Esophagus squamous epithelium (tissue), 5 donors: ENCODE measurements at places on chromosomes 4 and X.

DNA sequence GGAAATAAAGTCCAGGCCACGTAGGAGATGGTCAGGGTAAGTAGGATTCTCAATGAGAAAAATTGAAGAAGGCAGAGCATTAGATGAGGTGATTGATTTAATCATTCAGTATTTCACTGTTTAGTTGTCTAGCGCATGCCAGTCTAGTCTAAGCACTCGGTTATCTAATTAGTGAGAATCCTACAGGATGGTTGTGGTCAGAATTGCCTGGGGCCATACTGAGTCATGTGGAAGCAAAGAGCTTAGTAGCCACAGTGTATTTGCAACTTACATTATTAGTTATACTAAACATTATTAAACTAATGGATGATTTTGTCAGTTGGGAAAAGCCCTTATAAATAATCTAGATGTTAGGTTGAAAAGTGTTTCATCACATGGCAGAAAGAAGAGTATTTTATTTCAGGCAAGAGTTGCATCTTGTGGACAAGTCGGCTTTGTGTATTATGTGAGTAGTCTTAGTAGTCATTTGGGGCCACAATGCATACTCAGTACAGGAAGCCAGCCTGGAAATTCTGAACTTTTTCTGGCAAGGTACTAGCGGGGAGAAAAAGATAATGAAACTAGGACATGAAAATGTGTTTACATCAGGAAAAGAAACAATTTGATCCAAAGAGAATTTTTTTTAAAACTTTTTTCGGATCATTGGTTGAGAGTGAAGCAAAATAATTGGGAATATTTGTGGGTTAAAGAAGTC is 31.9 kb downstream of the CPEB2 start:
- no peaks in the 10 kb centered on the region for H3K27me3 ChIP-seq
- no peaks in the 10 kb centered on the region for H3K36me3 ChIP-seq
- peaks cover 3% of the 10 kb centered on the region for H3K4me1 ChIP-seq
- peak overlapping the region; percentile 14 for H3K27ac ChIP-seq
- DNase-seq, result no peak

DNA sequence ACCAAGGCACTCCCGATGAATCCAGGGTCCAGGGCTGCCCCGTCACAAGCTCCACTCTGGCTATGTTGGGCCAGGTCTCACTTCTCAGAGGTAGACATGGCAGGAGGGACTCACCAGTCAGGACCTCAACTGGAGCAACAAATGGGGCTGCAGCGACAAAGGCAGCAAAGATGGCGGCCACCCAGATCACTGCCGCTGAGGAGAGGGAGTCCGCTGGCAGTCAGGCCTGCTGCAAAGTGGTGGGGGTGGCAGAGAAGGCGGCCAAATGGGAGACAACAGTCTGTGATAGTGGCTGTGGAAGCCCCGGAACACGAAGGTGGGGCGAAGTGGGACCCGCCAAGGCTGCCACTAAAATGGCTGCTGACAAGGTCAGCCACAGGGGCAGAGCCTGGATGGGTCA is 143.3 kb upstream of the RADX start:
- no peaks in the 10 kb centered on the region for H3K36me3 ChIP-seq
- H3K27me3 ChIP-seq, result no peaks in the 10 kb centered on the region
- H3K27ac ChIP-seq, result no peak overlapping the region
- no peak overlapping the region for H3K4me3 ChIP-seq
- no peaks in the 10 kb centered on the region for H3K4me1 ChIP-seq
- no peak for DNase-seq

DNA sequence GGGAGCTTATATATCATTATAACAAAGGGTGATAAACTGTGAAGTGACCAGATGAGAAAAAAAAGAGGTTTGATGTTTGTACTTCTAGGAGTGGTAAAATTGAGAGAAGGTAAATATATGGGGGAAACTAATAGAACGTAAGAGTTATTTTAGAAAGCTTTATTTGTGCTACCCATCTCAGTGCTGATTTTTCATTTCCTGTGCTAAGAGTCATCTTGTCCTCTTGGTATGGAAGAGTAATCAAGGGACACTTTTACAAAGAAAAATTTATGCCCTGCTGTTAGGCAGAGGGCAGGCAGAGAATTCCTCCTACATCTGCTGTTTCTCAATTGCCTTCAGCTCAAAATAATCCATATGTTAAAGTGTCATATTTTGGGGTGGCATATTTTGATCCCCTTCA is 49.6 kb upstream of the BMP2K start:
- no peak overlapping the region for H3K27ac ChIP-seq
- no peak for DNase-seq

GRCh38 chrX:8591501-8591900 is 126.9 kb downstream of the VCX3B start:
- no peaks in the 10 kb centered on the region for H3K36me3 ChIP-seq
- no peaks in the 10 kb centered on the region for H3K27me3 ChIP-seq
- no peak overlapping the region for H3K27ac ChIP-seq
- no peaks in the 10 kb centered on the region for H3K4me1 ChIP-seq
- no peak for DNase-seq

DNA sequence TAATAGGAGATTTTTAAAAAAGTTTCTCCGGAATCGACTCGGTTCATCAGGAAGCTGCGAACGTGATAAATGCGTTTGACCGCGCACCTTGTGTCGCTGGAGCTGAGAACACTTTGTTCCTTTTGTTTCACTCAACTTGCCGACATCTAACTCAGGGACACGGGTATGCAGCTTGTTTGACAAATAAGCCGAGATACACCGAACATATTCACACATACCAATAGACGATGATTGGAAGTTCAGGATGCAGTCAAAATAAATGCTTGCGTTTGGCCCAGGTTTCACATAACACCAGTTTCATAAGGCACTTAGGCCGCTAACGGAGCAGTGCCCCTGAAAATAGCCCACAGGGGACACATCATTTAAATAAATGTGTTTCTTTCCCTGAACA is 932 bp upstream of the SHISA3 start:
- no peak for DNase-seq
- no peaks in the 10 kb centered on the region for H3K36me3 ChIP-seq
- H3K4me3 ChIP-seq, result peak overlapping the region; percentile 71
- H3K27me3 ChIP-seq, result peaks cover 27% of the 10 kb centered on the region
- H3K27ac ChIP-seq, result no peak overlapping the region
- H3K4me1 ChIP-seq, result peaks cover 18% of the 10 kb centered on the region

GRCh38 chr4:156999175-156999517 is 27.5 kb upstream of the PDGFC start:
- no peaks in the 10 kb centered on the region for H3K27me3 ChIP-seq
- H3K27ac ChIP-seq, result no peak overlapping the region
- peaks cover 14% of the 10 kb centered on the region for H3K4me1 ChIP-seq
- no peak overlapping the region for H3K4me3 ChIP-seq
- no peaks in the 10 kb centered on the region for H3K36me3 ChIP-seq
- no peak for DNase-seq

- no peak for DNase-seq
- no peak overlapping the region for H3K4me3 ChIP-seq
- H3K27me3 ChIP-seq, result no peaks in the 10 kb centered on the region
Measured at GRCh38 chrX:100931218-100931924, 2.7 kb upstream of the XKRX start.

GRCh38 chrX:89021964-89022363 is 274.9 kb downstream of the CPXCR1 start:
- no peaks in the 10 kb centered on the region for H3K36me3 ChIP-seq
- no peak overlapping the region for H3K27ac ChIP-seq
- no peak overlapping the region for H3K4me3 ChIP-seq
- no peaks in the 10 kb centered on the region for H3K27me3 ChIP-seq
- no peak for DNase-seq
